ENCODE measurements at places on chromosomes 5 and 9.
A peak's percentile ranks its signal among the peaks of the same experiment; 100 is the strongest.

GRCh38 chr5:131389869-131390265 is 126.0 kb downstream of the CDC42SE2 start:
- DNase-seq = no peak

DNA sequence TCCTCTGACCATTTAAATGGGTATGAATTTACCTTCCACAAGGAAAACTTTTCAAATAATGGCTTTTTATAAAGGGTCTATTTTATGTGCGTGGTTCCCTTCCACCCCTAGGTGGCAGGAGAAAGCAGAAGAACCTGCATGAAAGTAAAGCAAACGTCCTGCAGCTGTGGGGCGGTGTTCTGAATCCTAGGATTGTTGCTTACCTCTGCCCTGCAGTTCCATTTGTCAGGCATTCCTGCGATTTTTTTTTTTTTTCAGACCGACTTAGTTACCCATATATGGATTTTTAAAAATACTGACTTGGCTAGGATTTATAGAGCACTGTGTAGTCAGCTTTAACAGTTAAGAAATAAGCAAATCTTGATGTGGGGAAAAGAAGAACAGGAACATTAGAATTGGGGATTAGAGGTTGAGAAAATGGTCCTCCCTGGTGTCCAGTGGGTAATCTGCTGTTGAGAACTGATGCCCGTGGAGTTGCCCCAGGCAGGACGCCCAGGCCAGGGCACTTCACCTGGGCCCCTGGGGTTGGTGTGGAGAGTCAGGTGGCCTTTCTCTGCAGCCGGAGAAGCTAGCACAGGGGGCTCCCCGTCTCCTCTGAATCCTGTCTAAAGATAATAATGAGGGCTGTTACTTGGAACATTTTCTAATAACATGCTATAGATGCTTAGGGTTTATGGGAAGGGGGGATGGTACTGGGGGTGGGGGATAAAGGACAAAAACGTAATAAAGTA is 30.4 kb upstream of the LTC4S start:
- peak; percentile 32 for DNase-seq

- DNase-seq = no peak
These were observed 298.9 kb downstream of the CSNK1G3 start for GRCh38 chr5:123810746-123811340.

GRCh38 chr5:161498531-161498930 is 48.0 kb downstream of the GABRB2 start:
- DNase-seq = no peak

DNA sequence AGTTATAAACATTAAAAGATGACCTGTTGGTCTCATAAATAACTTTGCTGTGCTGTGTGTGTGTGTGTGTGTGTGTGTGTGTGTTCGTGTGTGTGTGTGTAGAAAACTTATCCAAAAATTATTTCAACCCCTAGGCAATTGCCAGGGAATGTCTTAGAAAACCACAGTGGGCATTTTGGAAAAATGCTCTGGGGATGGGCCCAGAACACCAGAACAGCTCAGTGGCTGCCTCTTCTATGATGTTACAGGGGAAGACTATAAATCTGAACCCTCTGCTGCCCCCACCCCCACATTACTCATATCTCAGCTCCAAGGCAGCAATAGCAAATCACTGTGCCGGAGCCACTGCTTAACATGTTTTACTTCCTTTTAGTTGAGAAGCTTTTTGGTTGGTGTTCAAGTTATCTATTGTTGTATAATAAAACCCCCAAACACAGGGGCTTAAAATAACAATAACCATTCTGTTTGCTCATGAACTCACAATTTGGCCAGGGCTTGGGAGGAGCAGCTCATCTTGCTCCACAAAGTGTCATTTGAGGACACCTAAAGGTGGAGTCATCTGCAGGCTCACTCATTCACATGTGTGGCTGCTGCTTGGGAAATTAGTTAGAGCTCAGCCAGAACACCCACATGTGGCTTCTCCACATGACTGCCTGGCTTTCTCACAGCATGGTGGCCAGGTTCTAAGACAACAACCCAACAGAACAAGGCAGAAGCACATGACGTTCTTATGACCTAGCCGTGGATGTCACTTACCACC is 40.4 kb downstream of the ACTBL2 start:
- DNase-seq = no peak

GRCh38 chr5:154652746-154653417 is 102.3 kb upstream of the LARP1 start:
- DNase-seq = no peak

- DNase-seq = no peak
These were observed 128.3 kb downstream of the GPBP1 start for GRCh38 chr5:57302164-57302563.

- no peak for DNase-seq
These were observed 391.1 kb downstream of the TLE4 start for GRCh38 chr9:79962836-79963235.

DNA sequence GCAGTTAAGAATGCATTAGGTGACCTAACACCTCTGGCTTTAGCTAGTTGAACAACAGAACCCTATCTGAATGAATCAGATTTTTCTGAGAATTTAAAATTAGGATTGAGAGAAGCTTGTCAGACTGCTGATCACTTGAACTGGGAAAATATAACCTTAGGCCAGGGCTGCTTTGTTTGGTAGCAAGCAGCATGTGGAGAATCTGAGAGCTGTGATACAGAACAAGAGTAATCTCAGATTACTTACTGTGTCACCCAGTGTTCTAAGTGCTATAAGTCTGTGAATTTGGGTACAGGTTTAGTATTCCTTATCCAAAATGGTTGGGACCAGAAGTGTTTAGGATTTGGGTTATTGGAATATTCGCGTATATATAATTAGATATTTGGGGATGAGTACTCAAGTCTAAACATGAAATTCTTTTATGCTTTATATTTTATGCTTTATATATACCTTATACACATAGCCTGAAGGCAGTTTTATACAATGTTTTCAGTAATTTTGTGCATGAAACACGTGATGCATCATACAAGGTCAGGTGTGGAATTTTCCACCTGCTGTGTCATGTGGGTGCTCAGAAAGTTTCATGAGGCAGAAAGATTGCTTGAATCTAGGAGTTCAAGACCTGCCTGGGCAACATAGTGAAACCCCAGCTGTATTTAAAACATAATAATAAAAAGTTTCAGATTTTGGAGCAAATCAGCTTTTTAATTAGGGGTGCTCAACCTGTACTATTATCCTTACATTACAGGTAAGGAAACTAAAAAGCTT is 8.3 kb upstream of the CHD1 start:
- no peak for DNase-seq

- DNase-seq = no peak
These were observed 3.5 kb downstream of the KDM4C start for GRCh38 chr9:6761306-6761705.

DNA sequence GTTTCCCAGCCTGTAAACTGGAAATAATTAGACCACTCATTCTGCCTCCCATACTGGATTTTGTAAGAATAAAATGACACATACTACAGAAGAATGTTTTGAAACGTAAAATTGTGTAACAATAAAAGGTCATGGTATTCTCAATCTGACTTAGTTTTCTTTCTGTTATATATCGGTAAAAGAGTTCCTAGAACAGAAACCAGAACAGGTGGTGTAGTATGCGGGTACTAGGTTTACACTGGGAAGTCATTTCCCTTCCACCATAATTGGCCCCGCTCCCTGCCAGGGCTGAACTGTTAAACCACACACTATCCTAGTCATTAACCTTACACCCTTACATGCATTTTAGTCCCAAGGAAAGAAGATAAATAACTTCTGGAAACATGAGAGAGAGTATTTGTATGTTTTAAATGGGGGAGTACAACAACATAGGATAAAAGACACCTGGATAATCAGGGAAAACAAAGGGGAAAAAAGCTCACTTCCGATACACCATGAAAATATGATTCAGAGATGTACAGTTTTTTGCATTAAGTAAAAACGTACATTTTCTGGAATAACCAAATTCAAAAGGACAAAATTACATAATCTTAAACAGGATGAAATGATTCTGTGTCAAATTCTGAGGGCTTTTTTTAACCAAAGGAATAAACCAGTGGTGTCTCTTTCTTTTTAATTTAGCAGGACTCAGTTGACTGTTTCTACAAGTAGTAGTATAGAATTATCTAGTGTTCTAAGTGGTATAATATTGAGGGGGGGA is 199.7 kb downstream of the GLIS3 start:
- no peak for DNase-seq

DNA sequence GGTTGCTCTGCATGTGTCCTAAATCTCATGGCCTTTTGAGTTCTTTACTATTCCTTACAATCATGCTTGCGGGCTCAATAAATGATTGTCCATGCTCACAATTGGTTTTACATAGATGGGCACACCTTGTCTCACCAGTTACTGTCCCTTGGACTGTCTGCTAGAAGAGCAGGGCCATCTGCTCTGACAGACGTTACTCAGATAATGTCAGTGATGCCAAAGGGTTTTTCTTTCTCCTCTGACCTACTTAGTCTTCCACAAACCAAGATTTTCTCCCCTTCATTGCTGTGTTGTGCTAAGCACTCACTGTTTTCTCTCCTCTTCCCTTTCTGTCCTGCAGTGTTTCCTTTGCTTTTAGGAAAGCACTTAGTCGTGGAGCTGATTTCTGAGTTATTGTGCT is 562.3 kb downstream of the KIF4B start:
- no peak for DNase-seq

GRCh38 chr5:152364899-152365298 is 40.2 kb downstream of the NMUR2 start:
- no peak for DNase-seq

GRCh38 chr9:136512651-136513071 is 29.8 kb upstream of the SEC16A start:
- no peak for DNase-seq

- peak; percentile 8 for DNase-seq
These were observed 35.4 kb downstream of the UBE2R2 start for GRCh38 chr9:33852216-33852826.

GRCh38 chr5:174327317-174327864 is 281.9 kb downstream of the NSG2 start:
- no peak for DNase-seq

- peak; percentile 35 for DNase-seq
These were observed 53.4 kb downstream of the GNAQ start for GRCh38 chr9:77978086-77978781.

GRCh38 chr5:178152491-178153444 is 917 bp downstream of the NHP2 start:
- DNase-seq = no peak

GRCh38 chr5:95782181-95782580 is 40.3 kb downstream of the GLRX start:
- DNase-seq = no peak

- DNase-seq = no peak
These were observed 8.8 kb upstream of the RICTOR start for GRCh38 chr5:39082995-39083394.

GRCh38 chr9:93093127-93093876 is 2.7 kb upstream of the CARD19 start:
- no peak for DNase-seq

- DNase-seq = no peak
These were observed 31.4 kb upstream of the STING1 start for GRCh38 chr5:139513852-139514485.

- DNase-seq = no peak
These were observed 62.9 kb downstream of the TMEM232 start for GRCh38 chr5:110663525-110663924.

DNA sequence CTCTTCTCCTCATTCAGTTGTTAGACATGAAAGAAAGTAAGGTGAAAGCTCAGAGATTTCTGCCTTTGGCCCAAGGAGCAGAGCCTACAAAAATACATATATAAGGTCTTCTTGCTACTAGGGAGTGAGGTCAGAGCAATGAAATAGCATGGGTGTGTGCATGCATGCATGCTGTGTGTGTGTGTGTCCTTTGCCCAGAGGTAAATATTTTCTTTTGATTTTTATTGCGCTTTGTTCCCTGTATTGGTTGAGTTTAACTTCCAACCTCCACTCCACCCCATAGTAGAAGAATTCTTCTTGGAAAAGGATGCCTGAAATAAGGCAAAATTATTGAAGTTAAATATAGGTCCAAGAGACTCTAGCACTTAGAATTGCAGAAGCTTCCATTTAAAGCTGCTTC is 248.0 kb upstream of the PTGER4 start:
- no peak for DNase-seq

- DNase-seq = no peak
These were observed 28.2 kb downstream of the CATSPER3 start for GRCh38 chr5:134995850-134996402.

GRCh38 chr5:2751592-2752021 is at the start of gene IRX2:
IRX2 (minus strand) TSS chr5:2751677; CDS start chr5:2751413, 264 bp downstream.
- DNase-seq = no peak

DNA sequence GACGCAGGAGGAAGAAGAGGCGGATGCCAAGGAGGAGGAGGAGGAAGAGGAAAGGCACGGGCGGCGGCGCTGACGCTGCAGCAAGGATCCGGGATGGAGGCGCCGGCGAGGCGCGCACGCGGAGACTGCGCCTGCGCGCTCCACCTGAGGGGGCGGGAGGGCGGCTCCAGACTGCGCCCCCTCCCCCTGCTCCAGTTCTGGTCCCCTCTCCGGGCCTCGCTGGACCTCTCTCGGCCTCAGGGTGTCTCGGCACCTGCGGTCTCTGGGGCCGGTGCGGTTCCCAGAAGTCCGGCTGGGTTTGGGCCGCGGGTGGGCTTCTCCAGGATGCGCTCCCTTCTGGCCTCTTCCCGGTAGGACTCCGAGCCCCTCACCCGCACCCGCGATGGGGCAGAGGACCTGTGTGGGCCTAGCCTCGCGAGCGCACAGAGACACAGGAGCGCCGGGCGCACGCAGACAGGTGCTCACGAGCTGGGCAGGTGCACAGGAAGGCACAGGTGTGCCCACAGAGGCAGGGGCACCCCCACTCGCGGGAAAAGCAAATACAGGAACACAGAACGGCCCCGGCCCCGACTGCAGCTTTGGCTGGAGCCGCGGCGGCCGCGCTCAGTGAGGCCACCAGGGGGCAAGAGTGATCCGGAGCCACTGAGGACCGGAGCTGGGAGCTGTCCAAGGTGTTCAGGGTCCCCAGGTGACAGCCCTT is at the start of gene NPDC1:
Gene NPDC1, minus strand, starts transcription at position 90 of the 700 bp plus-strand sequence. CDS start 188 bp downstream, outside the sequence.
- DNase-seq = peak; percentile 28

DNA sequence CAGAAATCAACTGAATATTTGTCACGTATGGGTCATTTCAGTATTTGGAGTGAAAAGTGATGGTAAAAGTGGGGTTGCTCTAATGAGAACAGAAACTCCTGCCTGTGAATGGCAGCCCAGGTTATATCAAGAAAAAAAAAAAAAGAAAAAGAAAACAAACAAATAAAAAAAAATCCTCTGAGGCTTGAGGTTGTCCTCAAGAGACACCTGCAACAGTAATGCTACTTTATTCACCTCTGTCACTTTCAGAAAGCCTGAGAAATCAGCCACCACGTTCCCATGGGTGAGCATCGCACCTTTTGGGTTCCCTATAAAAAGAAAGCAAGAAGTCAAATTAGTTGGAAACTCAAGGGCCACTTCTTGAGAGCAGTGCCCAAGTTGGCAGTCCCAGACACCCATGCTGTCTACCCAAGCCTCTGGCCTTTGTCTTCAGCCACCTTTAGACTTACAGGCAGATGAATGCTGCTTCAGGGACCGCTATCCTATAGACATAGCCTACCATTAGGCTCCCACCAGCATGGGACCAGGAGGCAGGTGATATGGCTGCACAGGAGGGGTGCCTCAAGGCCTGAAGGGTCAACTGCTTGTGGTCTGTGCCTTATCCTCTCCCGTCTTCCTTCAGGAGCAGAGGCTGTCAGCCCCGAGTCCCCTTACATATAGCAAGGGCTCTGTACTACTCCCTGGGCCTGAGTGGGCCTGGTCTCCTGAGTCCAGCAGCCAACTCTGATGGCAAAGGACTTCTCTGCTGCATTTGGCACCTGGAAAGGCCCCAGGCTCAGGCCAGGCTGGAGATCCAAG is 31.1 kb upstream of the MEIKIN start:
- no peak for DNase-seq

- no peak for DNase-seq
These were observed 50.6 kb downstream of the LHFPL2 start for GRCh38 chr5:78597974-78598371.

GRCh38 chr9:85331626-85332025 is 410.1 kb downstream of the AGTPBP1 start:
- no peak for DNase-seq

GRCh38 chr5:65563777-65564176 is 681 bp downstream of the PPWD1 start:
- DNase-seq = no peak
